Hippocampal formation (tissue), 2 donors: ENCODE measurements at places on chromosomes 2 and 18.

DNA sequence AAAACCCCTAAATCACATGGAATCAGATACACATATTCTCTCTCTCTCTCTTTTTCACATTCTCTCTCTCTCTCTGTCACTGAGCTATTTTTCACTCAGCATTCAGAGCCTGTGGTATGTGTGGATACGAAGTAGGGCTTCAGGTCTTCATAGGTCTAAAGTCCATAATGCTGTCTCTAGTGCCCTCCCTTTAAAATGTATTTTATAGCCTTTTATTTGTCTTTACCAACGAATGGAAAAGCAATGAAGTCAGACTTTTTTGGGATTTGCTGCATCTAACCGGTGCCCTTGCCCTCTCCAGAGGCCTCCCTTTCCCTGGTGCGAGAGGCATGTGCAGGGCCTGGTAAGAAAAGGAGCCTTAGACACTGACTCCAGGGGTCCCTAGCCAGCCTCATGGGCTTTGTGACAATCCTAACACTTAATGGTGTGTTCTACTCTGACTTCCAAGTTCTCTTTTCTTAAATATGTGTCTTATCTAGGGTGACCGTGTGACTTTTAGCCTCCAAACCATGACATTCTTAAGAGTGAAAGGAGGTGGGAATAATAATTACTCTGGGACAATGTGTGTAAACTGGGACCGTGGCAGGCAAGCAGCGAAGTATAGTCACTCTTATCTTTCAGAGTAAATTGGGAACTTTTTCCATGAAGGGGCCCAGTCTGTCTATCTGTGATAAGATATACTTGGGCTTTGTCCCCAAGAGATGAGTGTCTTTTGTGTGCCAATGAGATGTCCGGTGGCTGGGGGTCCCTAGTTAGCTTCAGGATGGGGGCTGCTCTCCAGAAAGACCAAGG, 101.1 kb downstream of the B3GNT2 start:
- no peak for DNase-seq

DNA sequence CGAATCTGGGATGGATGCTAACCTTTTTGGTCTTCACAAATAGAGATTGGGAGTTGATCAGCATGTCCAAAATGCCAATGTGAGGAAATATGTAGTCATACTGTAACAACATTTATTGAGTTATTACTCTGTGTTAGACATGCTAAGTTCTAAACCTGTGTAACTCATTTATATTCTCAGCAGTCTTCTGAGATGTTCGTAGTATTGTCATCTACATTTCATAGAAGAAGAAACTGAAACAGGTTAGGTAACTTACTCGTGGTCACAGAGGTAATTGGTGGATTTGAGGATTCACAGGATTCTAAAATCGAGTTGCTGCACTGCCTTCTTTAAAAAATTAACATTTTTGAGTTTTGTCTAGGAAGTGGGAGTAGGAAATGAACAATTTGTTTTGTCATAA, 162.1 kb downstream of the UBE2E3 start:
- DNase-seq: no peak

- no peak for DNase-seq
These were observed 425.4 kb downstream of the NYAP2 start for GRCh38 chr2:225824748-225825449.

DNA sequence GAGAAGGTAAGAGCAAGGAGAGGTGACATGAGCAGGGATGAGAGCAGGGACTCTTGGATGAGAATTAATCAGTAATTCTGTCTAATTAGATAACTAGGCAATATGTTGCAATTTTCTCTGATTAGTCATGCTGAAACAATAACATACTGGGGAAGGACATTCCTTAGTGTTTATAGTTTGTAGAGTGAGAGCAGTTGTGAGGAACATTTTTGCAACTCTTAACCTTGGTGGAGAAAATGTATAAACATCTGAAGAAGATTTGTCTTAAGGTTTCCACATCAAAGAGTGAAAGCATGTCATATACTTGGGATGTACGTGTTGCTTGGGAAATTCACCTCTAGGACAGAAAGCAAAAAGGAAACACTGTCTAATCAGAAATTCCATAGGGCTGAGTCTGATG, 955.4 kb upstream of the FANCL start:
- DNase-seq: no peak

GRCh38 chr2:144249035-144249637, 270.8 kb downstream of the ZEB2 start:
- no peak for DNase-seq
